Cardiac muscle cell (in vitro differentiated cells and primary cell): ENCODE measurements at places on chromosomes 6 and 20.

GRCh38 chr6:7042056-7042653 lies 65.6 kb upstream of the RREB1 start:
- DNase-seq = peak; percentile 44

DNA sequence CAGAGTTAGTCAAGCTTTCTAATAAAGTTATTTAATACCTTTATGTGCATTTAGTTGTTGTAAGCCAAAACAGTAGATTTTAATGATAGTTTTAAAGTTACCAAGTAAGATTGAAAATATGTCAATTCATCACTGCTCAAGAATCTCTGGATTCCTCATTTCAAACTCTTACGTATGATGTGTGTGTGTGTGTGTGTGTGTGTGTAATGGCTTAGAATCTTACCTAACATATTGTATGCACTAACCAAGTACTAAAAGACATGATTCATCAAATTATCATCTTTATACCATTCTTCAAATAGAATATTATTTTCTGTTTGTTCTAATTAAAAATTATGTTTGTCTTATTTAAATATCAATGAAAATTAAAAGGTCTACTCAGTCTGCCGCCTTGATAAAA lies 41.5 kb upstream of the ZNF337 start:
- no peak for DNase-seq

GRCh38 chr6:40631744-40632143 lies 44.6 kb upstream of the LRFN2 start:
- no peak for DNase-seq

GRCh38 chr20:53425481-53425880 lies 168.2 kb downstream of the ZNF217 start:
- DNase-seq = no peak

DNA sequence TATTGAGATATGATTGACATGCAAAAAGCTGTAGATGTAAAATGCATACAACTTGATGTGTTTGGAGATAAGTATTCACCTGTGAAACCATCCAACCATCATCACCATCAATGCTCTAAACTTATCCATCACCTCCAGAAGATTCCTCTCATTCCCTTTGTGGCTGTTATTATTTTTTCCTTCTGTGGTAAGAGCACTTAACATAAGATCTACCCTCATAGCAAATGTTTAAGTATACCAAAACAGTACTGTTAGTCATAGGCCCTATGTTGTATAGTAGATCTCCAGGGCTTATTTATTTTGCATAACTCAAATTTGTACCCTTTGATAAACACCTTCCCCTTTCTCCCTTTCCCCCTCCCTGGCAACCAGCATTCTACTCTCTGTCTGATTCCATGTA lies 31.2 kb upstream of the CCN6 start:
- DNase-seq = no peak
